ENCODE measurements at places on chromosomes 6 and 20. TPM values are rescaled to one million over a fixed set of nuclear protein-coding genes. Genes with fewer than 3 reads are reported as not detected.

Gene PHACTR2
- 75.6 TPM for total RNA-seq

Gene POU5F1
- 2.2 TPM for total RNA-seq

Gene RIMS1
- 2.9 TPM for total RNA-seq

Gene SLC17A3
- total RNA-seq, result not detected

Gene SLC22A3
- 65.0 TPM for total RNA-seq

DNA sequence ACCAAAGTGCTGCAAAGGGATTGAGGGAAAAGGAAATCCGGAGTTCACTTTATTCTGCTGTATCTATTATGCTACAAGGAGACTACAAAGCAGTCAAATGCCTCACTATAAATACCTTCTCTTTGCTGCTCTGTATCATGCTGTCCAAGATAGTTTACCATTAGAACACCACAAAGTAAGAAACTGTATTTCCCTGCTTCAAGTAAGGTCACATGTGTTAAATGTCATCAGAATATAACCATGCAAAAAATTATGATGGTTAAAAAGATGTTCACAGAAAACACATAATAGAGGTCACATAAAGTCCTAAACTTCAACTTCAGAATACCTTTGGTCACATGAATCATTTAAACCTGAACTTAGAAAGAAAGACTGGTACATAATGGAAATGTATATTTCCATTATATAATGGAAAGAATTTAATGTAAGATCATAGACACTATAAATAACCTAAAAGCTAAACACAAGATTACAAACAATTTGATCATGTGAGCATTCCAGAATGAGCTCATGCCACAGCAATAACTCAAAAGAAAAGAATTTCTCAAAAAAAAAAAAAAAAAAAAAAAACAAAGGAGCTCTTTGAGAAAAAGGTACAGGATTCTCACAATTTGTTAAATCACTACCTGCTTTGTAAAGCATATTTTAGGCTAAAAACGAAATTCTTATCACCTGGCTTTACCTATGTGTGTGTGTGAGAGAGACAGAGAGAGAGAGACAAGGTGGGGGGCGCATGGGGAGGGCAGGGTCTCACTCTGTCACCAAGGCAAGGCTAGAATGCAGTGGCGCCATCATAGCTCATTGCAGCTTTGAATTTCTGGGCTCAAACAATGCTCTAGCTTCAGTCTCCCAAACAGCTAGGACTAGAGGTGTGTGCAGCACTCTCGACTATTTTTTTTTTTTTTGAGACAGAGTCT lies 58.7 kb downstream of the KIF13A start:
- H3K36me3 ChIP-seq, result no peaks in the 10 kb centered on the region
- DNase-seq, result peak; percentile 37
- peak overlapping the region; percentile 64 for H3K27ac ChIP-seq
- no peak overlapping the region for H3K4me3 ChIP-seq
- no peaks in the 10 kb centered on the region for H3K27me3 ChIP-seq
- H3K4me1 ChIP-seq, result peaks cover 9% of the 10 kb centered on the region

Gene ZNF391
- total RNA-seq, result 5.3 TPM

Gene SMLR1
- total RNA-seq, result not detected

Gene IL22RA2
- total RNA-seq, result not detected

DNA sequence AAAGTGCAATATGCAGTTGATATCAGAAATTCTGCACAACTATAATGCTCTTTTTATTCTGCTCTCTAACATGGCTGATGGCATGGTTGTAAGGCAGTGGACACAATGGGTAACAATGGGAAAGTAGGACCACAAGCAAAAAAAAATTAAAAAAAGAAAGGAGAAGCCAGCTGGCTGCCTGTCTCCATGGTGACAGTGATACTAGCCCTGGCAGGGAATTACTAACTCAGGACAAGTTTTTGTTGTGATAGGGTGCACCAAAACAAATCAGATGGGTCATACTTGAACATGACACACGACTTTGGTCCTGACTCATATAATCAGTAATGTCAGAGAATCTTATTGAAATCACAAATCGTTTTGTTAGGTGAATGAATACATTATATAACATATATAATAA lies 169.4 kb downstream of the TRDN start:
- peaks cover 5% of the 10 kb centered on the region for H3K36me3 ChIP-seq
- H3K4me3 ChIP-seq, result no peak overlapping the region
- H3K27me3 ChIP-seq, result no peaks in the 10 kb centered on the region
- H3K27ac ChIP-seq, result no peak overlapping the region

DNA sequence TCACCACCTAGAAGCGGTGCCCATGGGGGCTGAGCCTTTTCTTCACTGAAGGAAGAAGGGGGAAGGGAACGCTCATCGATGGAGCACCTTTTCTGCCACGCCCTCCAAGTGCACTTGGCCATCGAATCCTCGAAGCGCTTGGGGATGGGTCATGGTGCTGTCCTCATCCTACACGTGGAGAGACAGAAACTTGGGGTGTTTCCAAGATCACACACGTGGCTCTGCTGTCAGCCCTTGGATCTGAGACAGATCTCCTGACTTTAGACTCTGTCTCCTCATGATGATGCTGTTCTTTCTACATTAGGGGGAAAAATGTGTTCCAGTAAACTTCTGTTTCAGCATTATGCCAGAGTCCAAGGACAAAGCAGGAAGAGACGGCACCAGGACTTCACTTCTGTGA lies 78.5 kb downstream of the SYNDIG1 start:
- no peaks in the 10 kb centered on the region for H3K4me1 ChIP-seq
- H3K4me3 ChIP-seq, result no peak overlapping the region
- H3K36me3 ChIP-seq, result peaks cover 4% of the 10 kb centered on the region
- DNase-seq, result no peak
- H3K27ac ChIP-seq, result no peak overlapping the region

DNA sequence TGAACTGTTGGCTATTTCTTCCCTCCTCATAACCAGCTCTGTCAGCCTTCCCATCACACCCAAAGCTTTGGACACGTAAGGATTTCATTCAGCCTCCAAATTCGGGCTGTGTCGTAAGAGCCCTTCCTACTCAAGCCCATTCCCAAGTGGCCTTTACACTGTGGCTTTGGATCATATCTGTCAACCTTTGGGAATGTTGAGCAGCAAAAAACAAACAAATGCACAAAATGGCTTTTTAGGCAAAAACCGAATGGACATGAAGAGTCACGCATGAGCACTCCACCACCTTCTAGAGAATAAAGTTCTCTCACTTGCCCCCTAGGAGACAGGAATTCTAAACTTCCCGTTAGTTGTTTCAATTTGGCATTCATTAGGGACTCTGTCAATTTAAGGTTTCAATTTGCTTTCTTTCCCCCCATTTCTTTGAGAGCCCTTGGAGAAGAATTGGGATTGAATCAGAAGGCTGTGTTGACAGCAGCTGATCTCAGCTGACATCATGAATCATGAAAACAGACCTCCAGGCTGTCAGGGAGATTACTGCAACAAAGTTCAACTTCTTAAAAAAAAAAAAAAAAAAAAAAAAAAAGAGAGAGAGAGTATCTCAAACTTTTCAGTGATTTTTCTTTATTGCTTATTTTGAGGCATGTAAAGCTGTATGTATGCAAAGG lies 110.3 kb downstream of the BCAS1 start:
- peak; percentile 60 for DNase-seq
- no peaks in the 10 kb centered on the region for H3K4me1 ChIP-seq
- H3K36me3 ChIP-seq, result no peaks in the 10 kb centered on the region
- H3K27ac ChIP-seq, result no peak overlapping the region

DNA sequence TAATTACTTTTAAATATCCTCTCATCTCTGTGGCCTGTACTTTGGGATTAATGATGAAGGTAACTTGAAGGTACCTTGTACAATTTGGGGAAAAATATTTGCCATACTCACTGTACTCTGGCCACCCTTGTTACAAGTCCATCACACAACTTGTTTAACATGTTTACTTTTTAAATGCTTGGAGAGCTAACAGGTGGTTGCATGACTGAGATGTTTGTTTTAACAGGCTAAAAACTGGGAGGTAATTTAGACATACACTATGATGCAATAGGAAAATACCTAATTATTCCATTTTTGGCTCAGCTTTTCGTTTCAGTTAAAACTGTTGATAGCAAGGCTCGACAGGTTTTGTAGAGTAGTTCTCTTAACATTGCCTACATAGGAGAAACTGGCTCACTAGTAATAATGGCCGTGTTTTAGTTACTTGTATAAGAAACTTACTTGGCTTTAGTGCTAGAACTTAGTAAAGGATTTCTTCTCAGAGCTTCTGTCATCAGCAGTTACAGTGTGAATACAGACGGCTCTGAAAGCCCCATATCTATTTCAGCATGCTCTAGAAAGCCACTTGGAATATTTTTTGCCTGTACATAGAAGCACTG lies 489.8 kb upstream of the SOX4 start:
- no peak overlapping the region for H3K27ac ChIP-seq
- no peak overlapping the region for H3K4me3 ChIP-seq
- H3K36me3 ChIP-seq, result no peaks in the 10 kb centered on the region
- H3K4me1 ChIP-seq, result peaks cover 1% of the 10 kb centered on the region

Data from lung (tissue), 17 donors.